ENCODE measurements at places on chromosomes 13 and 19.

DNA sequence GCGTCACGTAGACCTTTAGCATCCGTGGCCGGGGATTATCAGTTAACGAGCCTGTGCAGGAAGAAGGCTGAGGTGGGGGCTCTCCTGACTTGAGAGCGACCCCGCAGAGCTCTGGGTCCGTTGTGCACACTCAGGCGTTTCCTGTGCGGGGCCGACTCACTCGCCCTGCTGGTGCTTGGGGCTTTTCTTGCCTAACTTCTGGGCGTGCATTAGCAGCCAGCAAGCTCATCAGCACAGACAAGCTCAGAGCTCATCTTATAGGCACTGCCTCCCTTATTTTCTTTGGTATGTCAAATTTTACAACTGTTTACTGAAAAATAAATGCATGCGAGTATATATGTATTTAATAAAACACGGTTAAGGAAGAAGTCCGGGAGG is 23.7 kb downstream of the ADPRHL1 start:
- no peak for DNase-seq

DNA sequence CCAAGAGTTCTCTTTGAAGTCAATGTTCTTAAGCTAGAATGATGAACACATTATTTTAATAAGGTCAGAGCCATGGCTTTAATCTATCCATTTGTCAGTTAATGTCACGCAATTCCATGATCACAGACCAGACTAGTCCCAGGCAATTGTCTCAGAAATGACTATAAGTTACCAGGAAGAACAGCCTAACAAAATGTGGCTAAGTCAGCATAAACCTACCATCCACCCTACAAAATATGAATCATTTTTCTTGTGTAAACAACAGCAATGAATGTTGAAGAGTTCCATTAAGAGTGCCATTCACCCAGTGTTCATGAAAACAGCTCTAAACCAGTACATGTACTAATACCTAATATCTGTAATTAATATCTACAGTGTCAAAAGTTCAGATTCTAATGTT is 127.5 kb downstream of the KCTD12 start:
- no peak for DNase-seq

GRCh38 chr13:109647053-109647452 is 139.3 kb downstream of the IRS2 start:
- DNase-seq: no peak

GRCh38 chr13:96824140-96824539 is 170.1 kb downstream of the OXGR1 start:
- DNase-seq: no peak

GRCh38 chr13:111462221-111462764 is 141.9 kb downstream of the TEX29 start:
- DNase-seq: no peak

GRCh38 chr19:45506246-45506988 is 862 bp upstream of the VASP start:
- DNase-seq: peak; percentile 100

DNA sequence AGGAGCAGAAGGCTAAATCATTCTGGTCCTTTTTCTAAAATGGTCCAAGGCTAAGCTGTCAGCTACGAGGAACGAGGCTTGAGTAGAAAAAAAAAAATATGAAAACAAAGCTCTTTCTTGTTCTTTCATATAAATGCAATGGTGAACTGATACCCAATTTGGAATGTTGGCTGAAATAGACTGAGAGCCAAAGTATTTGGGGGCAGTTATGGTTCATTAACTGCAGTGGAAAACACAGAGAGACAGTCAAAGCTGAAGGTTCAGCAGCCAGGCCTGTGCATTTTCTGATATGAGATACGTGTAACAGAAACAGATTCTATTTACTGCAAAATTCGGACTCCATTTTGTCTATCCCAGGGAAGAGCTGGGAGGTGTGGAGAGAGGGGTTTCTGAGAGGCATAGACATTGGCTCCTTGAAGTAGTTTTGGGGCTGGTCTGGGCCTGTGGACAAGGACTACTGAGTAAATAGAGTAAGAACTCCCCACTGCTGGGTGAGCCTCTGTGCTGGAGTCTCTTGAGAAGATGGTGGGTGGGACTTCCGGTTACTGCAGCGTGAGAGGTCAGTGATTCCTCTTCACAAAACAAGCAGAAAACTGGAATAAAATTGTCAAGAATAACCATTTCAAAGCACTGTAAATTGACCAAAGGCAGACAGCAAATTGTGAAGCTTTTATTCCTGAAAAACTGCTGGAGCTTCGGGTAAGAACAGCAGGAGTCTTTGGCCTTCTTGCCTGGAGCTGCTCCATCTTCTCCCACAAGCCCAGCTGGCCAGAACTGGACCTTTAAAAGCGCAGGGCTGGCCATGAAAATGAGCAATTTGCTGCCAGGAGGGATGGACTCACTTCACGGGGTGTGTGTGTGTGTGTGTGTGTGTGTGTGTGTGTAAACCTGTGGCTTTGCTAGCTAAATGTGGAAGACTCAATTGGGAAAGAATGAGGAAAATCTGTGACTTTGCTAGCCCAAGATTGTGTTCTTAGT is 43.1 kb upstream of the CNMD start:
- DNase-seq: no peak

- DNase-seq: peak; percentile 61
These were observed 11.8 kb upstream of the ERFL start for GRCh38 chr19:41939861-41940730.

DNA sequence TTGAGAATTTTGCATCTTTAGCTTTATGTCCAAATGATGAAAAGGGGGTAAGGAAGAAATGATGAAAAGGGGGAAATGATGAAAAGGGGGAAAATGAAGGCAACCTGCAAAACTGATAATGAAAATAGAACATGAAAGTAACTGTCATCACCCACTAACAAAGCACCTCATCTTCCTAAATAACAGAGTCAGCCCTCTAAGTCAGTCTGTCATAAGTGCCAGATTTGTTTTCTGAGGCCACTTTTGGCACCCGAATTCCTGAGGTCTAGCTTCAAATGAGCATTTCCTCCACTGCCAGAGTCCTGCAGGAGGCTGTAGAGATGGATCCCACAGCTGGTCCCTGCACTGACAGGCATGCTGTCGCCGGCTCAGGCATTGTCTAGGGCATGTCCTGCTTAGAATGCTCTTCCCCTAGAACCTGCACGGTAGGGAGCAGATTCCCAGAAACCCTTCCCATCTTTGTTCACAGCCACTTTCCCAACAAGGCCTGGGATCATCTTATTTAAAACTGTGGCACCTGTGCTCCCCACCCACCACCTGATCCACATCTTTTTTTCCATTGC is 25.3 kb downstream of the RAP2A start:
- DNase-seq: no peak

GRCh38 chr13:114166381-114167131 is 12.5 kb upstream of the CFAP97D2 start:
- no peak for DNase-seq

DNA sequence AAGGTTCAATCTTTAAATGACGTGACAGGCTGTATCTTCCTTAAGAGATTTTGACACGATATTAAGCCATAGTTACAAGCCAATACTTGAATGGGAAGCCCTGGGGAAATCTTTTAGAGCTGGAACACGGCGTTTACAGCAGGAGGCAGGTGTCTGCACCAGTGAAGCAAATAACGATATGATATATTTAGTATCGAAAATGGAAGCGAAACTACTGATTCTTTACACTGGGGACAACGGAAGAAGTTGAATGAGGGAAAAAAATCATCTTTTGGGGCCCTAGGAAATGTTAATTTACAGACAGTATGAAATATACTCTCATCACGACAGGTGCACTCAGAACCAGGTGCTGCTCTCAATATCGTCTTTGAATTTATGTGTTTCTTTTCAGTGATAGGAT is 793.9 kb upstream of the PCDH20 start:
- DNase-seq: no peak

- no peak for DNase-seq
These were observed 21.2 kb downstream of the ZNF829 start for GRCh38 chr19:36894849-36895383.

All from activated CD4-positive, alpha-beta T cell treated with anti-CD3 and anti-CD28 coated beads for 48 hours (primary cell).